ENCODE measurements at places on chromosomes 7 and 10.

DNA sequence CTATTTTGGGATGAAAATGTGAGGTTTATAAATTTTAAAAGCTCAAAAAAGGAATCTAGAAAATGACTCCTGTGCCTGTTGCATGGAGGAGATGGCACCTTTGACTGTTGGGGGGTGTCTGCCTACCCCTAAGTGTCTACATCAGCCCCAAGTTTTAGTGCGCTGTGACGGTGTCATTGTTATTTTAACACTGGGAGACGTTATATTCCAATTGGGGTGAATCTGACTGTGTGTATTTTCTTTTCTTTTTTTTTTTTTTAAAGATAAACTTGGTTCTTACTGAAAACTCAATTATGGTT, 517 bp downstream of the SRGN start:
- no peak for DNase-seq

- peak; percentile 33 for DNase-seq
These were observed 13.7 kb upstream of the SAMD8 start for GRCh38 chr10:75097666-75098285.

DNA sequence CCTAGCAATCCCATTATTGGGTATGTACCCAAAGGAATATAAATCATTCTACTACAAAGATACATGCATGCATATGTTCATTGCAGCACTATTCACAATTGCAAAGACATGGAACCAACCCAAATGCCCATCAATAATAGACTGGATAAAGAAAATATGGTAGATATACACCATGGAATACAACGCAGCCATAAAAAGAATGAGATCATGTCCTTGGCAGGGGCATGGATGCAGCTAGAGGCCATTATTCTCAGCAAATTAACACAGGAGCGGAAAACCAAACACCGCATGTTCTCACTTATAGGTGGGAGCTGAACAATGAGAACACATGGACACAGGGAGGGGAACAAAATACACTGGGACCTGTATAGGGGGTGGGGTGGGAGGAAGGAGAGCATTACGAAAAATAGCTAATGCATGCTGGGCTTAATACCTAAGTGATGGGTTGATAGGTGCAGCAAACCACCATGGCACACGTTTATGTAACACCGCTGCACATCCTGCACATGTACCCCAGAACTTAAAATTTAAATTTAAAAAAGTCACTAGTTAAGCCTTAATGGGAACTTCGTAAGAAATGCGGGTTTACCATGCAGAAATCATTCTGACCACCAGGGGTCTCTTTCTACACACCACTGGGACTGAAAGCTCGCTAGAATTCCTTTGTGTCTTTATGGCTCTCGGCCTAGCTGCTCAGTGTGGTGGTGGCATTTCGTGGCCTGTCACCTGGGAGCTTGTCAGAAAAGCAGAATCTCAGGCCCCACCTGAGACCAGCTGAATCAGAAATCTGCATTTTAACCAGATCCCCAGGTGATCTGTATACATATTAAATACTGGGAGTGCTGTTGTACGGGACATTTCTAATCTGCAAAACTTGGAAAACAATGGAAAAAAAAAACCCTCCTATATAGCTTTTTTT, 9.5 kb downstream of the ANKRD1 start:
- peak; percentile 87 for DNase-seq

DNA sequence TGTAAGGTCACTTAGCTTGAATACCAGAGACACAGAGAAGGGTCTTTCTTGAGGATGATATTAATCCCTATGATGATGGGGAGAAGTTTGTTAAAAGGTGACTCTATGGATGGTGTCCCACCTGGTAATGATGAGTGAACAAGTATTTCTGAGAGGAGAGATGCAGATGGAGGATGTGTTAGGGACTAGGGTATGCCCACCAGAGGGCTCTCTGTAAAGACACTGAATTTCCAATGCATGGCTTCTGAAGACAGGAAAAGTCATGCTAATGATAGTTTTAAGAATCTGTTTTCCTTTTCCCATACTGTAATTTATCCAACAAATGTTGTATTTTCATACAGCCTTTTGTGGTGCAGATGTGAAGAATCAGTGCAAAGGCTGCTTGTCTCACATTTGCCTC, 1250.9 kb upstream of the CELF2 start:
- no peak for DNase-seq

GRCh38 chr7:156475179-156475578, 165.4 kb upstream of the RNF32 start:
- DNase-seq: no peak

DNA sequence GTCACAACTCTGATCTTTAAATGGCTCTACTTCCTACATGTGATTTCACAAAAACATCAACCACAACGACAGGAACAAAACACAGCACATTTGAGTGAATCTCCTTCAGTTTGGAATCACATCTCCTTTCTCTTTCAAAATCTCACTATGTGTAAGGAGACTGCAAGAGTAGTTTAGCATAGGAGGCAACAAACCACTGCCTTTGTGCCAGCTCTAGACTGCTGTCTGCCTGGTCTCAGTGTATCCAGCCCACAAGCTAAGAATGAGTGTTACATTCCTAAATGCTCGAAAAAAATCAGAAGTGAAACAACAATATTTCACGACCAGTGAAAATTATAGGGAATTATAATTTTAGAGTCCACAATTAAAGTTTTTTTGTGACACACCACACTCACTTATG, 217.0 kb upstream of the STEAP4 start:
- no peak for DNase-seq

GRCh38 chr10:21048068-21048467, 151.0 kb upstream of the NEBL start:
- DNase-seq: no peak

DNA sequence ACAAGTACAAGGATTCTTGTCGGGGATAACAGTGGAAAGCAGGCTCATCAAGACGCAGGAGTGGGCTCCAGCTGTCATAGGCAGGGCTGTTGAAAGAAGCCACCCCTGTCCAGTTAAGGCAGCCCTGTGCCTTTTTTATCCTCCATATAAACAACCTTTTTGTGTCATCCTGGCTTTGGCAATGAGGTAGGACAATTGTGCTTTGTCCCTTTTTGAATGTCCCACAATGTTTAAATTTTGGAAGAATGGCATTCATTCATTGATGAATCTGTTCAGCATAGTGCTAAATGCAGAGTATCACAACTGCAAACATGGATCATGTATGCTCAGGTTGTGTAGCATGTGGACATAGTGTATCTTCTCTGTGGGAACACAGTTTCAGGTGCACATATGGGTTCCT, 66.7 kb downstream of the UBE3C start:
- no peak for DNase-seq

- no peak for DNase-seq
These were observed 109.4 kb downstream of the PPP1R17 start for GRCh38 chr7:31796375-31796774.

Data from fibroblast of the aortic adventitia (primary cell).